ENCODE measurements at places on chromosomes 13 and 19. TPM values are rescaled to one million over a fixed set of nuclear protein-coding genes. Genes with fewer than 3 reads are reported as not detected.

GRCh38 chr13:97640268-97640667 lies 206.3 kb downstream of the RAP2A start:
- no peak for DNase-seq
- no peaks in the 10 kb centered on the region for H3K27me3 ChIP-seq
- H3K36me3 ChIP-seq, result no peaks in the 10 kb centered on the region
- no peak overlapping the region for H3K4me3 ChIP-seq

- no peak for DNase-seq
- no peak overlapping the region for H3K27ac ChIP-seq
Observed at GRCh38 chr19:30362156-30362754, 9.9 kb upstream of the ZNF536 start.

GPR183 gene
- 9.7 TPM for total RNA-seq

GRCh38 chr19:821231-821824 lies 427 bp downstream of the PLPPR3 start:
- no peaks in the 10 kb centered on the region for H3K36me3 ChIP-seq
- no peak overlapping the region for H3K4me3 ChIP-seq
- DNase-seq, result no peak
- H3K27me3 ChIP-seq, result peaks cover 5% of the 10 kb centered on the region
- H3K4me1 ChIP-seq, result peaks cover 13% of the 10 kb centered on the region

GRCh38 chr13:36362251-36362650 lies 16.1 kb upstream of the SPART start:
- H3K27ac ChIP-seq, result no peak overlapping the region
- no peaks in the 10 kb centered on the region for H3K27me3 ChIP-seq
- H3K4me1 ChIP-seq, result no peaks in the 10 kb centered on the region
- H3K4me3 ChIP-seq, result no peak overlapping the region
- no peaks in the 10 kb centered on the region for H3K36me3 ChIP-seq

ALOX5AP gene
- 5.7 TPM for total RNA-seq

ANGPTL4 gene
- 38.9 TPM for total RNA-seq

GRCh38 chr13:21898459-21898858 lies 227.6 kb downstream of the FGF9 start:
- no peak for DNase-seq
- no peak overlapping the region for H3K4me3 ChIP-seq
- no peak overlapping the region for H3K27ac ChIP-seq
- no peaks in the 10 kb centered on the region for H3K27me3 ChIP-seq

DNA sequence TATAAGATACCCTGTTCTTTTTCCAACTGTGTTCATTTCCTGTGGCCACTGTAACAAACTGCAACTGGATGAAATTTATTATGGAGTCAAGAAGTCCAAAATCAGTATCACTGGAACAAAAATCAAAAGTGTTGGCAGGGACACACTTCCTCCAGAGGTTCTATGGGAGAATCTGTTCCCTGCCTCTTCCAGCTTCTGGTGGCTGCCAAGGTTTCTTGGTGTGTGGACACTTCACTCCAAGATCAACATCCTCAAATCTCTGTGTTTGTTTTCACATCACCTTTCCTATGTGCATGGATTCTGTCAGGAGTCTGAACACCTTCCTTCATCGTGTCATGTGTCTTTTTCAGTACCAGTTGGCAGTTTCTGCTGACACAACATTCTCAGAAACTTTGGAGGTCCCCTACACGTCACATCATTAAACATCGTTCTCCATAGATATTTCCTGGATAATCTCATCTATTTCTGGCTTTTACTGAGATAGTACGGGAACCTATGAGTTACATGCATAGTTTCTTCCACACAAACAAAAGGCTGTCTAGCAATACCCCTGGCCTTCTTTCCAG lies 15.2 kb upstream of the EFNB2 start:
- no peaks in the 10 kb centered on the region for H3K27me3 ChIP-seq
- peaks cover 1% of the 10 kb centered on the region for H3K36me3 ChIP-seq
- no peak overlapping the region for H3K27ac ChIP-seq
- H3K4me1 ChIP-seq, result no peaks in the 10 kb centered on the region
- H3K4me3 ChIP-seq, result no peak overlapping the region
- DNase-seq, result no peak

GRCh38 chr13:94590744-94591143 lies 5.2 kb downstream of the TGDS start:
- H3K27ac ChIP-seq, result no peak overlapping the region
- no peaks in the 10 kb centered on the region for H3K36me3 ChIP-seq

- peaks cover 5% of the 10 kb centered on the region for H3K4me1 ChIP-seq
- H3K36me3 ChIP-seq, result no peaks in the 10 kb centered on the region
- H3K27me3 ChIP-seq, result peaks cover 19% of the 10 kb centered on the region
- no peak for DNase-seq
- H3K27ac ChIP-seq, result no peak overlapping the region
Observed at GRCh38 chr19:501646-502045, 5.4 kb downstream of the MADCAM1 start.

ZSCAN5C gene
- not detected for total RNA-seq

DNA sequence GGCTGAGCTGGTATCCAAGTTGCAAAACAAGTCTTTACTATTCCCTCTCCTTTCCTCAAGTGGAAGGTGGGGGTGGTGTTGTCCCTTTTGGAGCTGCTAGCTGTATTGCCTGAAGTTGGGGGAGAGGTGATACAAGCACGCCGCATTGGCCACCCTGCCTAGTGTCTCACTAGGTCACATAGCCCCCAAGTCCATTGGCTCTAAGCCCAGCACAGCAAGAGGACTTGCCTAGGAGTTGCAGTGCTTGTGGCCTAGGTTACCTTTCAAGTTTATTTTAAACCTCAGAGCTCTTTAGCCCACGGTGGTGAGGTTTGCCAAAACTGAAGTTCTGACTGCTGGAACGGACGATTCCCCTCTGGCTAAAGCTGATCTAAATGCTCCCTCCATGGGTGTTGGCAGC lies 5.3 kb upstream of the DNAJC3 start:
- H3K36me3 ChIP-seq, result no peaks in the 10 kb centered on the region
- H3K27me3 ChIP-seq, result no peaks in the 10 kb centered on the region
- no peak overlapping the region for H3K27ac ChIP-seq
- DNase-seq, result no peak

- H3K36me3 ChIP-seq, result no peaks in the 10 kb centered on the region
- no peak overlapping the region for H3K27ac ChIP-seq
- H3K4me1 ChIP-seq, result no peaks in the 10 kb centered on the region
- H3K27me3 ChIP-seq, result no peaks in the 10 kb centered on the region
- H3K4me3 ChIP-seq, result no peak overlapping the region
- no peak for DNase-seq
Observed at GRCh38 chr13:108402850-108403249, 133.3 kb downstream of the TNFSF13B start.

DNA sequence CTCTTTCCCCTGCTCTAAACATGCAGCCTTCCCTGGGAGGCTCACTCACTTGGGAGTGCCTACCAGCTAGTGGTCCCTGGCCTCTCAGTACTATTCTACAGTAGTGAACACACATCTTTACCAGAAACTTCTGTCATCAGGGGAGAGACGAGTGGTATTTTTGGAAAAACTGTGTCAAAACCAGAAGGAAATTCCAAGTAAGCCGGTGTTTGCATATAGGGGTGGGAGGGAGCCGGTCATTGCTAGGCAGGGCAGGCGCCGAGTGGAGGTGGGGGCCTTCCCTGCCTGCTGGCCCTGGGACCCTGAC lies 7.0 kb downstream of the RPS9 start:
- H3K36me3 ChIP-seq, result peaks cover 48% of the 10 kb centered on the region
- H3K4me1 ChIP-seq, result peaks cover 40% of the 10 kb centered on the region
- H3K4me3 ChIP-seq, result no peak overlapping the region
- no peak for DNase-seq
- no peak overlapping the region for H3K27ac ChIP-seq

DNA sequence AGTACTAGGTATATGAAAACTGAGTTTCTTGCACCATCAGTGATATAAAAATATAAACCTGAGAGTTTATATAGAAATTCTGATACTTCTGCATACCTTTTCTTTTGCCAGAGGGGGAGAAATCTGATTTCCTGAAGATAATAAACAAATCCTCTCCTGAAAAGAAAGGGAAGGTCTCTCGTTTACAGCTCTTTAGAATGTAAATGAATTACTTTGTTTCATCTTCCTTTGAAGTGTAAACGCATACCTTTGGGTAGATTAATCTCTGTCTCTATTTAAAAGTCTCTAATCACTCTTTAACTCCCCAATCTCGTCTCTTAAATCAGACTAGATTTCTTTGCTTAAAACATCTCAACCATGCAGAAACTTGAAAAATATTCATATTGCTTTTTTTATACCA lies 1092.9 kb downstream of the SLITRK5 start:
- no peak overlapping the region for H3K4me3 ChIP-seq
- no peaks in the 10 kb centered on the region for H3K36me3 ChIP-seq
- no peak overlapping the region for H3K27ac ChIP-seq
- no peaks in the 10 kb centered on the region for H3K4me1 ChIP-seq
- H3K27me3 ChIP-seq, result no peaks in the 10 kb centered on the region
- DNase-seq, result no peak

DNA sequence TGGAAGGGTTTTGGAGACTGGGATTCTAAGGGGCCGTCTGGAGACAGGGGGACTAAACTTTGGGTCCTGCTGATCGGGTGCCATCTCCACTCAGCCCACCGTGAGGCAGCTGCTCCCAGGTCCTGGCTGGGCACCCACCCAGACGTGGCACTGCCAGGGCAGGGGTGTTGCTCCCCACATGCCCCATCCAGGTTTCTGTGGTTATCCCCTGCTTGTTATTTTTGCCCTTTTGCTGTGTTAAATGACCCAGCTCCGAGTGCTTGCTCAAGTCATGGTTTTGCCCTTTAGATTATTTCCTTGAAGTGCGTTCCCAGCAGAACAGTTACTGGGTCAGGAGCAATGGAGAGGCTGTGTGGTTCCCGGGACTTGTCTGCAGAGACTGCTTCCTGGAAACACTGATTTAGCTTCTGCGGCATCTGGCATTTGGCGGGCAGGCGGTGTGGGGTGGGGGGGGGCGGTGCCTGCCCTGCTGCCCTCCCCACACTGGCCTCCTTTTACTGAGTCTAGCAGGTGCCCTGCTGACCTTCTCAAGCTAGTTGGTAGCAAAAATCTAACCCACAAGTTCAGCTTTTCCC lies 1.9 kb downstream of the RAB11B start:
- no peaks in the 10 kb centered on the region for H3K36me3 ChIP-seq
- peak; percentile 89 for DNase-seq
- no peaks in the 10 kb centered on the region for H3K27me3 ChIP-seq
- peaks cover 69% of the 10 kb centered on the region for H3K4me1 ChIP-seq

GRCh38 chr13:24997367-24997967 lies 98.5 kb upstream of the PABPC3 start:
- H3K4me3 ChIP-seq, result no peak overlapping the region
- peaks cover 10% of the 10 kb centered on the region for H3K4me1 ChIP-seq
- no peak for DNase-seq
- H3K27ac ChIP-seq, result no peak overlapping the region
- H3K36me3 ChIP-seq, result no peaks in the 10 kb centered on the region

DNA sequence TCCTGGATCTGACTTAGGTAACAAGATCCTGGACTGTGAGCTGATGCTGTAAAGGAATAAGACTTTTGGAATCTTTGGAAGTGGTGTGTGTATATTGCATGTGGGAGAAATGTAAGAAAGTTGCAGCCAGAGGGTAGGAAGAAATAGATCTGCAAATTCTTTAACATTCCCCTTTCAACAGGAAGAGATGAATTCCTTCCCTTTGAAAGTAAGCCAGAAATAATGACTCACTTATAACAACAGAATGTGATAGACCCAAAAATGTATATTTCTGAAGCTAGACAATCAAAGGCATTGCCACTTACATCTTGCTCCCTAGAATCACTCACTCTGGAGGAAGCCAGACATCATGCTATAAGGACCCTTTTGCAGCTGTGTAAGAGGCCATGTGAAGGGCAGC lies 9.8 kb upstream of the SIAH3 start:
- H3K27ac ChIP-seq, result no peak overlapping the region
- no peak overlapping the region for H3K4me3 ChIP-seq
- no peaks in the 10 kb centered on the region for H3K4me1 ChIP-seq

PSG2 gene
- not detected for total RNA-seq

DNA sequence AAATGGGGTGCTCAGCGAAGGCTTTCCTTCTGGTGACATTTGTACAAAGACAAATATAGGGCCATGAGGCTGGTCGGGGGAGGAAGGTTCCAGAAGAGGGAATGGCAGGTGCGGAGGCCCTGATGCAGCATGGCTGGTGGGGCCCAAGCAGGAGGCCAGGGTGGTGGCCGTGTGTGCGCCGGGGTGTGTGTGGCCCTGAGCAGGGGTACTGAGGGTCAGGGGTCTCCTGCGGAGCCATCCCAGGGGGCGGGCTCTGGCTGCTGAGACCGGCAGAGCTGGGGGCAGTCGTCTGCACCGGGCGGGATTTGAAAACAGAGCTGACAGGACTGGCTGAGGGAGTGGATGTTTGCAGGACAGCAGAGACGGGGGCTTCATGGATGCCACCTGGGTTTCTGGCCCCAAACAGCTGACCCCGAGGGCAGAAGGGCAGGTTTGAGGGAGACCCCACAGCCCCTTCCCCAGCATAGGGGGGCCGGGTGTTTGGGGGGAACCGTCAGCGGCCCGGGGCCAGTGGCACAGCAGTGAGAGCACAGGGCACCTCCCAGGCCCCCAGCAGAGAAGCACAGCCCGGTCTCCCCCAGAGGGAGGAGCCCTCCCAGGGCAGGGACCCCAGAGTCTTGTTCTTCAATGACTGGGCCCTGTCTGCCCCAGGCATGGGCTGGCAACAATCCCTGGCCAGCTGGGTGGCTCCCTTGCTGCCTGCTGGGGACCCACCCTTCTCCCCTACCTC lies 11.4 kb downstream of the PIAS4 start:
- DNase-seq, result no peak
- H3K27me3 ChIP-seq, result no peaks in the 10 kb centered on the region
- H3K4me1 ChIP-seq, result no peaks in the 10 kb centered on the region
- peaks cover 7% of the 10 kb centered on the region for H3K36me3 ChIP-seq

- no peak overlapping the region for H3K4me3 ChIP-seq
- no peak for DNase-seq
- H3K27ac ChIP-seq, result peak overlapping the region; percentile 64
- no peaks in the 10 kb centered on the region for H3K36me3 ChIP-seq
- no peaks in the 10 kb centered on the region for H3K27me3 ChIP-seq
- H3K4me1 ChIP-seq, result peaks cover 7% of the 10 kb centered on the region
Observed at GRCh38 chr13:46656786-46657185, 103.8 kb downstream of the LRCH1 start.

DNA sequence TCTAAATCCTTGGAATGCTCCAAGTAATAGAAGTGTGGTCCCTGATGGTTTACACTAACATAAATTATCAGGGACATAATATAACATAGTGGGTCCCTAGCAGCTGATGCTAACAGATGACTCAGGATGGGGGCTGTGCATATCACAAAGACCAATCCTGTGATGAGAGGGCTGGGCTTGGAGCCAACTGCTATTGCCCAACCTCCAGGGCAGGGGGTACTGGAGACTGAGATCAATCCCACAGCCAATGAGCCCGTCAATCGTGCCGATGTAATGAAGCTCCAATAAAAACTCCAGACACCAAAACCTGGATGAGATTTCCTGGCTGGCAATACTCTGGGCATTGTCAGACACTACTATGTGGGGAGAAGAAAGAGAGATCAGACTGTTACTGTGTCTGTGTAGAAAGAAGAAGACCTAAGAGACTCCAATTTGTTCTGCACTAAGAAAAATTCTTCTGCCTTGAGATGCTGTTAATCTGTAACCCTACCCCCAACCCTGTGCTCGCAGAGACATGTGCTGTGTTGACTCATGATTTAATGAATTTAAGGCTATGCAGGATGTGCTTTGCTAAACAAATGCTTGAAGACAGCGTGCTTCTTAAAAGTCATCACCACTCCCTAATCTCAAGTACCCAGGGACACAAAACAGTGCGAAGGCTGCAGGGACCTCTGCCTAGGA lies 33.4 kb downstream of the ABCC4 start:
- H3K27ac ChIP-seq, result no peak overlapping the region
- H3K4me1 ChIP-seq, result no peaks in the 10 kb centered on the region
- H3K36me3 ChIP-seq, result no peaks in the 10 kb centered on the region

NLRP11 gene
- not detected for total RNA-seq

MAG gene
- 2.7 TPM for total RNA-seq

ATP1A3 gene
- total RNA-seq, result not detected

- no peaks in the 10 kb centered on the region for H3K27me3 ChIP-seq
- H3K4me3 ChIP-seq, result no peak overlapping the region
- no peaks in the 10 kb centered on the region for H3K4me1 ChIP-seq
Observed at GRCh38 chr13:102310691-102311418, 91.0 kb downstream of the FGF14 start.
